ENCODE measurements at places on chromosomes 5 and 9.
A peak's percentile ranks its signal among the peaks of the same experiment; 100 is the strongest.

GRCh38 chr9:93598647-93599241, 22.4 kb downstream of the PHF2 start:
- DNase-seq, result peak; percentile 71

DNA sequence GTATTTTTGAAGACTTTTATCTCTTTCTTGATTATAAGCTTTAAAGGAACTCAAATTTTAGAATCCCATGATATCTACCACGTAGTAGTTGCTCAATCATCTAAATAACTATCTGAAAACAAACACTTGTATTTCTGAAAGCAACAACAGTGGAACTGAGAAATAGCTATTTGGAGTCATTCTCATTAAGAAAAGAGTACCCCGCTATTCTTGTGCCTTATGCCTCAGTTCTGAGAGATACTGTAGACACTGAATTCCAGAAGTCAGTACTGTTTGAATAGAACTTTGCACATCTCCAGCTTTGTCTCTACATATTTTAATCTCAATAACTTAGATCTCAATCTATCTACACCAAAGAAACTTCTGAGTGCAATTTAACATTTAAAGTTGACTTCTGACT, 11.4 kb downstream of the CHD1 start:
- no peak for DNase-seq

DNA sequence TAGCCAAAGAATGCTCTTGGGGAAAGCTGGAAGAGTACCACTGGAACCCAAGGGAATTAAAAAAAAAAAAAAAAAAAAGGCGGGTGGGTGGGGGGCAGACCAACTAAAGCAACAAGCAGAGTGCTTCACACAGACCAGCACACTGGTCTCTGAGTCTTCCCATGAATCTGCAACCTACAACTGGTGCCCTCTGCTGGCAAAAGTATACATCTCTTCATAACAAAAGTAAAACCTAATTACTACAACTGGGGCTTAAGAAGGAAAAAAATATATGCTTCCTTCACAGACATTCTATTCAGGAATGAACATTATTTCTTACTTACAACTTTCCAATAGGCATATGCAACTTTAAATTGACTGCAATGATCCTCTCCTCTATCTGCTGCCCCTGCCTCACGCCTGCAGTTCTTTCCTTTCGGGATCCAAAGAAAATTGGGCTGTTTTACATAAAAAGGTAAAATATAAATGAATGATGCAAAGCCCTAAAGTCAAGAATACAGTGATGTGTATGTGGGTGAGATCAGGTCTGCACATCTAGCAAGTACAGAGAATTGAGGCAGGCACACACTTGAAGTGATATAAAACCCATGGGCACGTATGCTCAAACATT, 7.2 kb upstream of the KLHL3 start:
- DNase-seq, result peak; percentile 82

DNA sequence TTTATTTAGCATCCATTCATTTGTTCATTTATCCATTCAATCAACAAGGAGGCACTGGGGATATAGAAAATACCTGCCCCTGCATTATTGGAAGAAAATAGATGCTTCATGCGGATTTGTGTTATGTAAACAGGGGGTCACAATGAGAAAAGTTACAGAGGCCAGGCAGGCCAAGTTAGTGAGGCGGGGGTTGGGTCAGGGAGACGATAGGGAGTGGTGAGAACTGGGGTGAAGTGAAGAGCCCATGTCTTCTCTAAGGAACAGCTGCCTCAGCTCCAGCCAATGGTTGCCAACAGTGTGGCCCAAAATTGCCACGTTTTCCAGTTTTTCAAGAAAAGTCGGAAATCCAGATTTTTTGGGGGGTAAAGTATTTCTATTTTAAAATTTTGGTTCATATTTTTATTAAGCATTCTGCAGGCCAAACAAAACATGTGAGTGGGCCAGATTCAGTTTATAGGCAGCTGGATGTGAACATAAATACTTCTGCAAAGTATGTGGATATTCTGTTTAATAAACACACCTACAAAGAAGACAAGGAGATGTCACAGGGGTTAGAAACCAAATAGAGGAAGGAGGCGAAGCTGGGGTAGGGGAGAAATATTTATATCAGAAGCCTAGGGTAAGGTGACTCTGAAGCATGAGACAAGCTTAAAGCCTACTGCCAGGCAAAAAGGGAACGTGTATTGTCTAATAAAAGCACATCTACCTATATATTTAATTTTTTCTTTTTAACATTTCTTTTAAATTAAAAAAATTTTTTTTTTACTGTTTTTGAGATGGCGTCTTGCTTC, 44.0 kb downstream of the ALG2 start:
- DNase-seq, result no peak

- no peak for DNase-seq
These were observed 106.2 kb downstream of the ZNF354C start for GRCh38 chr5:179166171-179166885.
